ENCODE measurements at places on chromosomes 1 and 21.

GRCh38 chr1:180160357-180160756 is 5.7 kb downstream of the QSOX1 start:
- no peak for DNase-seq

GRCh38 chr1:169110236-169110635 is 3.7 kb downstream of the ATP1B1 start:
- no peak for DNase-seq

- DNase-seq, result no peak
Measured at GRCh38 chr1:205668951-205669340, 11.4 kb downstream of the SLC45A3 start.

DNA sequence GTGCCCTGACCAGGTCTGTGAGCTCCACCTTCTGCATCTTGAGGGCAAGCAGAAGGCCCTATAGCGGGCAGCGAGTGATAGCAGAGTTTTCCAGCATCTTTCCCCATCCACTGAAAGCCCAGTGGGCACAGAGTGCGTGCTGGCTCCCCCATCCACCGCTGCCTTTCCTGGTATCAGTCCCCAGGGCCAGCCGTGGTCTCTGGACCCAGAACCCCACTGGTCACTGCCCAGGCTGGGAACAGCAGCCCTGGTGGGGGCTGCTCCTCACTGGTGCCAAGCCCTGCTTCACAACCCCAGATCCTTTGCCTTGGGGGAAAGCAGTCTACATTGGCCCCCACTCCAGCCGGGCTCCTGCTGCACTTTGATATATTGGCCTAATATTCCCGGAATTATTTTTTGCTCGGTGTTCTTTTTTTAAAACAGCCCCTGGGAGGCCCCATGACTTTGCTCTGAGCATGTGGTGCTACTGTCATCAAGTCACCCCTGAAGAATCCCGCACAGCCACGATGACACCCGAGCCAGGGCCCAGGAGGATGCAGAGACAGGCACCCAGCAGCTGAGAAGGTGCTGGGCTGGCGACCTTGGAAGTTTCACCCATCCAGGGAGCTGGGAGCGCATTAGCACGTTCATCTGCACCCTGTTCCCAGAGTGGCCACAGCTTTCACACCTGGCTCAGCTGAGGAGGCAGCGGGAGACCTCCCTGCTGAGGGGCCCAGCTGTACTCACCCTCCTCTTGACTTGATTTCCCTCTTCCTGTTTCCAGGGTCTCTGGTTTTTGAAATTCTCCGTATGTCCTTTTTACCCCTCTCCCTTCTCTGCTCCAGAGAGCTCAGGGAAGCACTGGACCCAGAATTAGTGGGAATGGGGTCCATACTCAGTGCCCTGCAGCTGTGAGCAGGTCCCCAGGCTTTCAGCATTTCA is 56.9 kb downstream of the KLHDC7A start:
- no peak for DNase-seq

DNA sequence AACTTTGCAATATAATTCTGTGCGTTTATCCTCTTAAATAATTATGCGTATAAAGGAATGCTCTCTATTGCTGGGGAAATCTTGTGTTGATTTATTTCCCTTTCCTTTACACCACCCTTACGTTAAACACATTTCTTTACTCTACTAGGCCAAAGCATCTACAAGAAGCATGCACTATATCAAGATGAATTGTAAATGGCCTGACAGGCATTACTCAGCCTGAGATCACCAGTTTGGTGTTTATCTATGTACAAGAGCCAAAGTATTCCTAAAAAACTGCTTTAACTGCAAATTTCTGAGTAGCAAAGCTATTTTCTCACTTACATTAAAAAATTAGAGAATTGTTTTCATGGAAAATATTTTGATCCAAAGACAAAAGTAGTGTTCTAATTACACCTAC is 114.8 kb downstream of the TYW3 start:
- no peak for DNase-seq

DNA sequence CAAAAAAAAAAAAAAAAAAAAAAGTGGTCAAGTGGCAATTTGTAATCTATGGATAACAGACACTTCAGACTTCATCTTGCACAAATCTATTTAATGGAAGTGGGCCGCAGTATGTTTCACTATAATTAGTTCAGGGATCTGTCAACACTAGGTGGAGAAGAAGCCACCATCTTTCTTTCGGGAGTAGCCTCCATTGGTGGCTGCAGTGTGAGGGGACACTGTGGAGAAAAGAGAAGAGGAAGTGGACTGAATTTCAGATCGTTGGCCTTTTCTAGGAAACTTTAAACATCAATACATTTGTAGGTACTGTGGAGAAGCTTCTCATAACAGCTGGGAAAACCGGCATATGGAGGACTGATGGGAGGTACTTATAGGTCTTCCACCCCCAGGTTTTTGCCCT is 8.0 kb upstream of the ELAPOR1 start:
- no peak for DNase-seq

DNA sequence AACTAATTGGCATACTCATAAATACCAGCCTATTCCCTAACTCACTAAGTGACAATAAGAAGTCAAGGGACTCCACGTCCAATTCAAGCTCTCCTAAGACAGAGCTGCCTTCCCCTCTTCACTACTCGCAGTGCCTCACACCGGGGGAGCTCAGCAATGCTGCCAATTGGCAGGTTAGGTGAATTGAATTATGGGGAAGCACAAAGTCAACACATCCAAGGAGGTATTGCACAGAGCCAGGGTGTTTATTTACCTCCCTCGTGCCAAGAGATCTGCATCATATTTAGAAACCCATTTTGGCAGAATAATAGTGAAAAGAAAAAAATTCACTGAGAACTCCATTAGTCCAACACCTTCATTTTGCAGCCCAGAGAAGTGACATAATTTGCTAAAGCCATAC is 20.4 kb upstream of the TNR start:
- DNase-seq, result no peak

GRCh38 chr1:116671072-116671760 is 3.7 kb upstream of the IGSF3 start:
- DNase-seq, result no peak

DNA sequence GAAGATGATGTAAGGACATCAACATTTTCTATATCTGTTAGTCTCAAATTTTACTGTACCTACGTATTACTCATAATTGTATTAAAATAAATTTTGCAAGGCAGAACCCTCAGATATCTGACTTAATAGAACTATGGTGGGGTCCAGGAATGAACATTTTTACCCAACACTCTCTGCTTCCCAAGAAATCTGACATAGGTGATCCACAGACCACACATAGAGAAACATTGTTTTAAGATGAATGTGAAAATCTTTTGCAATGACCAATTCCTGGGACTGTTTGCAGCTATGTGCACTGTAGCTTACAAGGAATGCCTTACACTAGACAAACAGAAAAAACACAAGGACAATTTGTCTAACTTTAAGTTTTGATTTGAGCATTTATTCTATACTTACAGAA is 645.6 kb upstream of the ADGRL2 start:
- no peak for DNase-seq

DNA sequence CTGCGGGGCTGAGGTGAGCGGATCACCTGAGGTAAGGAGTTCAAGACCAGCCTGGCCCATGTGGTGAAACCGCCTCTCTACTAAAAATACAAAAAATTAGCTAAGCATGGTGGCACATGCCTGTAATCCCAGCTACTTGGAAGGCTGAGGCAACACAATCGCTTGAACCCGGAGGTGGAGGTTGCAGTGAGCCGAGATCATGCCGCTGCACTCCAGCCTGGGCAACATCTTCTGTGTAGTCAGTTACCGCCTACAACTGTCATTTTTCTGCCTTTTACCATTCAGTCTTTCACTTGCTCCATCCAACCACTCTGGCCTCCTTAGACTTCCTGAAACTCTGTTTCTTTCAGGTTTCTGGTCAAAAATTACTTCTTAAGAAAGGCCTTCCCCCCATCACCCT is 2.2 kb downstream of the MYCBP start:
- no peak for DNase-seq

- DNase-seq, result no peak
Measured at GRCh38 chr21:46193829-46194373, 9.6 kb upstream of the SPATC1L start.

GRCh38 chr1:184061396-184062003 is 10.0 kb downstream of the TSEN15 start:
- no peak for DNase-seq

DNA sequence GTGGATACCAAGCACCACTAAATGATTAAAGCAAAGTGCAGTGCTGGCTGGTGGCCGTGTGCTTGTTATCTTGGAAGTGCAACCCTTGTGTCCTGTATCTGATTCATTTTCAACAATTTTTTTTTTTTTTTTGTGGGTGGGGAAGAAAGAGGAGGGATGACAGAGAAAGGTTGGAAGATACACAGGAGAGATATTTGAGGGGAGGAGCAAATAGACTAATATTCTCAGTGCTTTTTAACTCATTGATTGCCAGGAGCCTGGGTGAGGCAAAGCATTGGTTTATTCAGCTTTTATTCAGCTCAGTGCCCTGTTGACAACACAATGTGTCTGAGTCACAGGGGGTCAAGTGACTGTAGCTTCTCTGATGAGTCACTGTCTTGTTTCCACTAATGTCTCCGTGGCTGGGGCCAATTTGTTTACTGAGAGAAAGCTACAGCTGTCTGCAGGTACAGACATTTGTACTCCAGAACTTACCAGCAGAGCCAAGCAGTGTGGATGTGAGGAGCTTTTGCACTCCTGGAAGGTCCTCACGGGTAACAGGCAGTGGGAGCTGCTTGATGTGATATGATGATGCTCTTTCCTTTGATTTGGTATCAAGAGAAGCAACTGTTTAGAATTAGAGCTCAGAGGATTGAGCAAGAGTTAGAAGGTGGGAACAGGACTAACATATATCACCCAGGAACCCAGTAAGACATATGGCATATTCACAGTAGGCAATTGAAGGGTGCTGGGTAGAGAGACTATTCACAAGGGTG is 23.6 kb upstream of the DNM3 start:
- no peak for DNase-seq

- no peak for DNase-seq
Measured at GRCh38 chr1:168506204-168506819, 37.5 kb downstream of the XCL2 start.

- no peak for DNase-seq
Measured at GRCh38 chr1:234545517-234546386, 64.2 kb downstream of the IRF2BP2 start.

DNA sequence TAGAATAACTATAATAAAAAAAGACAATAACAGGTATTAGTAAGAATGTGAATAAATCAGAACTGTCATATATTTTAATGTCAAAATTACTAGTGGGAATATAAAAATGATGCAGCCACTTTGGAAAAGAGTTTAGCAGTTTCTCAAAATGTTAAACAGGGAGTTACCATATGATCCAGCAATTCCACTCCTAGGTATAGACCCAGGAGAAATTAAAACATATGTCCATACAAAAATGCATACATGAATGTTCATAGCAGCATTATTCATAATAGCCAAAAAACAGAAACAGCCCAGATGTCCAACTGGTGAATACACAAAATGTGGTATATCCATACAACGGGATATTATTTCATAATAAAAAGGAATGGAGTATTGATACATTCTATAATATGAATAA is 71.6 kb downstream of the NVL start:
- no peak for DNase-seq

DNA sequence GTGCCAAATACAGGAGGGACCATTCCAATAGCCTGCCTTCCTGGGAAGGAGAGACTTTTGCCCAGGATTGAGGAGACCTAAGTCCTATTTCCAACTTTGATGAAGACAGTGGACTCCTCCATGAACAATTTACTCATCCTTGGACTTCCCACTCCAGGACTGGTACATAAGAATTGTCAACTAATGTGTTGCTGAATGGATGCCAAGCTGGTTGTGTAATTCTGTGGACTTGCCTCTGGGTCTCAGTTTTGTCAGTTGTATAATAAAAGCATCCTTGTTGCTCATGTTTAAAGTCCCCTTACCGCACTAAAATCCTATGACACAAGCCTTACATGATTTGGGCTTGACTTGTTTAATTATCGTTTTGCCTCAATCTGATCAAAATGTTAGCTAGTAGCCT is 13.2 kb upstream of the ZP4 start:
- DNase-seq, result no peak

GRCh38 chr1:207365063-207365462 is 43.6 kb downstream of the CD55 start:
- DNase-seq, result no peak

DNA sequence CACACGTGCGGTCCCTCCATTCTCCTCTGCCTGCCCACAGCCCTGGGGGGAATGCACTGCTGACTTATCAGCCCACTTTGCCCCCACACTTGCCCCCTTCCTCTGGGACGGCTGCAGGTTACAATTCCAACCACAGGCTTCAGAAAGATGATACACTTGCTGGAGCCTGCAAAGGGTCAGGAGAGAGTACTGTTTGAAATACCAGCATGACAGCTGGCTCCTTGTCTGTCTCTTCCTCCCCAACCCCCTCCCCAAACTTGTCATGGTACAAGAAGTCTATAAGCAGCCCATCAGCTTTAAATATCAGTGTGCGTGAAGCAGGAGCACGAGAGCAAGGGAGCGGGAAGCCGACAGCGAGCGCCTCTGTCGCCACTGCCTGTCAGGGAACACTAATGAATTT is 62.4 kb downstream of the ERI3 start:
- DNase-seq, result no peak

- no peak for DNase-seq
Measured at GRCh38 chr1:54859700-54860391, 27.1 kb downstream of the DHCR24 start.

- no peak for DNase-seq
Measured at GRCh38 chr1:101704895-101705294, 291.8 kb downstream of the OLFM3 start.

DNA sequence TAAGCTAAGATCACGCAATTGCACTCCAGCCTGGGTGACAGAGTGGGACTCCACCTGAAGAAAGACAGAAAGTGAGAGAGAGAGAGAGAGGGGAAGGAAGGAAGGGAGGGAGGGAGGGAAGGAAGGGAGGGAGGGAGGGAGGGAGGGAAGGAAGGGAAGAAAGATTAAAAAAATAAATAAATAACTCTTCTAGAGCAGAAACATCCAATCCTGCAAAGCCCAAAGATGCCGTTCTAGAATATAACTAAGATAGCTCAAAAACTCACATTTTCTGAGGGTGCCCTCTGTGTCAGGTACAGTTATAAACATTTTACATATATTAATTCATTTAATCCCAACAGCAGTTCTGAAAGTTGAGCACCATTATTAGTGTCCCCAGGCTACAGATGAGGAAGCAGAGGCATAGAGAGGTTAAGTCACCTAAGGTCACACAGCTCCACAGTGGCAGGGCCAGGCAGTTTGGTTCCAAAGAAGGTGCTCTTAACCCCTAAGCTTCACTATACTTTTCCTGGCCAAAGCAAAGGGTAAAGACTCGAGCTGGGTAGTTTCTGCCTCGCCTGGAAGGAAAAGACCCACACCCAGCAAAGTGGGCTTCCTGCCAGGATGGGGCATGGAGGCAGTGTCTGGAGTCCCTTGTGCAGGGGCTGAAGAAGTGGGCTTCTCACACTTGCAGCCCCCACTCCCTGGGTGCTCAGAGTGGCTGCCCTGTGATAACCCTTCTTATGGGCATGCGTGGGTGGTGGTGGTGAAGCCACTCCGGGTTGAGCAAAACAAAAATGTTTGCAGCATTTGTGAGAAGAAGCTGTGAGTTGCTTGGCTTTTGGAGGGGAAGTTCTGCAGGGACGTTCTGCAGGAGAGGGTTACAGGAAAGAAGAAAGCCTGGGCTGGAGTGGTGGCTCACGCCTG is 7.9 kb upstream of the PIK3CD start:
- DNase-seq, result no peak
